ENCODE measurements at places on chromosomes 6 and 20. TPM values are rescaled to one million over a fixed set of nuclear protein-coding genes. Genes with fewer than 3 reads are reported as not detected.

Gene CYP39A1
- polyA plus RNA-seq: 1.3 TPM

Gene EGFL8
- 25.9 TPM for polyA plus RNA-seq

Gene IL22RA2
- polyA plus RNA-seq: not detected

Gene C6orf52
- polyA plus RNA-seq: 0.94 TPM

Gene SIRT5
- polyA plus RNA-seq: 9.4 TPM

Gene PRR18
- 1.1 TPM for polyA plus RNA-seq

Gene FAM229B
- polyA plus RNA-seq: 19.8 TPM

Gene TSBP1
- not detected for polyA plus RNA-seq

Gene ARMH2
- not detected for polyA plus RNA-seq

Gene SLC35B2
- 28.8 TPM for polyA plus RNA-seq

Gene LKAAEAR1
- 0.18 TPM for polyA plus RNA-seq

Gene MCCD1
- polyA plus RNA-seq: not detected

Gene FKBP1C
- polyA plus RNA-seq: 0.25 TPM

Gene PHACTR3
- polyA plus RNA-seq: 5.5 TPM

Gene PPP1R10
- polyA plus RNA-seq: 32.4 TPM

Gene HLA-DPA1
- 15.1 TPM for polyA plus RNA-seq

Gene OPN5
- 0.15 TPM for polyA plus RNA-seq

Gene FAM83C
- polyA plus RNA-seq: not detected

Gene CDSN
- 0.06 TPM for polyA plus RNA-seq

Gene IL20RA
- polyA plus RNA-seq: 30.6 TPM

Gene EIF6
- 71.7 TPM for polyA plus RNA-seq

Gene ENPP5
- 4.2 TPM for polyA plus RNA-seq

Gene CST11
- polyA plus RNA-seq: not detected

Gene TAAR2
- not detected for polyA plus RNA-seq

Gene EYA2
- 1.5 TPM for polyA plus RNA-seq

Gene CHRNA4
- 0.46 TPM for polyA plus RNA-seq

Gene NHSL1
- polyA plus RNA-seq: 23.6 TPM

Gene DDO
- 0.95 TPM for polyA plus RNA-seq

Gene BANF2
- not detected for polyA plus RNA-seq

Gene RNF39
- polyA plus RNA-seq: 0.75 TPM

Gene BICRAL
- polyA plus RNA-seq: 10.9 TPM

Gene GGTLC1
- polyA plus RNA-seq: not detected

Gene OR12D3
- polyA plus RNA-seq: not detected

Gene SUN5
- not detected for polyA plus RNA-seq

Gene F13A1
- 27.4 TPM for polyA plus RNA-seq

Gene OR2B6
- polyA plus RNA-seq: not detected

Gene GJA1
- 42.7 TPM for polyA plus RNA-seq

Gene RPL7L1
- 78.8 TPM for polyA plus RNA-seq

Gene DEFB132
- not detected for polyA plus RNA-seq

Gene SLC17A4
- not detected for polyA plus RNA-seq

Gene ALDH5A1
- polyA plus RNA-seq: 8.3 TPM

Gene SIRPB2
- 1.6 TPM for polyA plus RNA-seq

Gene DEK
- polyA plus RNA-seq: 105 TPM

Gene FAM209B
- 0.27 TPM for polyA plus RNA-seq

Gene CALHM4
- polyA plus RNA-seq: not detected

Gene PACSIN1
- polyA plus RNA-seq: 1.1 TPM

Gene TRIM10
- polyA plus RNA-seq: 0.48 TPM

Gene WFDC10B
- not detected for polyA plus RNA-seq

Gene TDRD6
- polyA plus RNA-seq: 0.90 TPM

Gene ADTRP
- polyA plus RNA-seq: 0.38 TPM

Gene IYD
- polyA plus RNA-seq: 0.05 TPM

Gene TULP1
- 1.4 TPM for polyA plus RNA-seq

All from forelimb muscle (tissue), 1 donor.